AG04450 (cell line): ENCODE measurements at places on chromosomes 3 and 15.

GRCh38 chr3:32202496-32202895 lies 36.0 kb upstream of the CMTM8 start:
- no peak for DNase-seq

DNA sequence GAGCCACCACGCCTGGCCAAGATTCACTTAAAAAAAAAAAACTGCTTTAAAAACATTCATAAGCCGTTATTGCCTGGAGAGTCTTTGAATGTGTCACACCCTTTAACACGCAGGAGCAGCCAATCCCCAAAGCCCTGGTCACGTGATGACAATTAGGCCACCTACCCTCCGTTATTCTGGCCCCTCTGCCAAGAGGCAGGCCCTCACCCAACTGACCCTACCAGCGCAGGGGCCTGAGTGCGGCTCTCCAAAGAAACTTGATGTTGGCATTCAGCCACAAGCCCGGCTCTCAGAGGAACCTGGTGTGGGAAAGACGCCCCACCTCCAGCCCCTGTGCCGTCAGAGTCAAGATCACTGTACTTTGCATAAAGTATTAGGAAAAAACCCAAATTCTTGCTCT lies 11.6 kb upstream of the MUC4 start:
- DNase-seq = no peak

DNA sequence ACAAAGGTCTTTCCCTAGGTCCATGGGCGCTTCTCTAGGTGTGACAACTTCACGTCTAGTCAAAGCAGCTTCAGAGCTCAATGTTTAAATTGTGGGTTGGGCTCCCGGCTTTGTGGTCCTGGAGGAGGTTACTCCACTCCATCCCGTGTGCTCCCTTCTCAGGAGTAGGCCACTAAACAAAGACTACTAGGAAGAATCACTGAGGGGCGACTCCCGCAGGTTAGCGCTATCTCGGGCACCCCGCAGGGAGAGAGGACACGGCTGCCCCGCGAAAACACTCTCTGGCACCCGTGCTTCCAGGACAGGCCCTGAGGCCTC lies 500 bp downstream of the PARP6 start:
- DNase-seq = no peak

DNA sequence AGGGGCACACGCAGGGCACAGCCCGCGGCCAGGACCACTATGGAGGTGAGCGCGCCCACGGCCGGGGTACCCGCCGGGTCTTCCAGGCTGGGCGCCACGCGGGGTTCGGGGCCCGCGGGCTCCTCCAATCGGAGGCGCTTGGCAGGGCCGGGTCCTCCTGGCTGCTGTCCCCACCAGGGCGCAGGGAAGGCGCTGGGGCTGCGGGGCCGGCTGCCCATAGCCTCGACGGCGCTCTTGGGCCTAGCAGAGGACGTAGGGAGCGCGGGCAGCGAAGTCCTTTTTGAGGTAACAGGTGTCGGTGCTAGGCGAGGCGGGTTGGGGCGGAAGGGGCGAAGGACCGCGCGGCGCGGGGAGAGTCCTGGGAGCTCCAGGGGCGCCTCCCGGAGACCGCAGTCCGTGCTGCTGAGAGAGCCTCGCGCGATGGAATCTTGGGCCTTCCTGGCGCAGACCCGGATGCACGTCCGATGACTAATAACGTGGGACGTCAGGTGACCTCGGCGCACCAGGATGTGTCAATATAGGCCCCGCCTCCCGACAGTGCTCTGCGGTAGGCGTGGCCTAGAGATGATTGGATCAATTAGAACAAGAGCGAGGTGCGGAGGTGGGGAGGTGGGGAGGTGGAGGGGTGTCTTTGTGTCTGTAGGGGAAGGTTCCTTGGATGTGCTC lies at the start of gene PRR23A:
PRR23A (minus strand) TSS at position 218 of the 666 bp plus-strand sequence; CDS start at position 218, 0 bp downstream.
- DNase-seq = no peak

- no peak for DNase-seq
Observed at GRCh38 chr15:39682366-39682765, 100.3 kb downstream of the FSIP1 start.

DNA sequence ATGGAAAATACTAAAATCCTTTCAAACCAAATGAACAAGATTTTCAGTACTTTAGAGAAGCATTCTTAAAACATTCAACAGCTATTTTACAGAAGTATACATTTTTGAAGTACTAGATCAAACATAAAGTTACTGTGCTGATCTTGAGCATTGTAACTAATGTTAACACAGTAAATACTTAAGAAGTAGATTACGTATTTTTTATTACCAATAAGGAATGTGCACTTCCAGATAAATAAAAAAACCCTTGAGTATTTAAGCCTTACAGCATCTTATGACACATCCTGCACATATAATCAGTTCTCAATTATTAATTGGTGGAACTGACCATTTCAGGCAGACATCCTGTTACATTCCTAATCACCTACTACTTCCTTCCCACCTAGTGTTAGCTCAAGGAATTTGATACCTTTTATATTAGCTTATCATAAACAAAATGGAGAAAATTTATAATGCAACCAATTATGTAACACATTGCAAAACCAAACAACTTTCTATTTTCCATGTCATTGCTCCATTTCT lies 32.8 kb downstream of the COPS2 start:
- DNase-seq = no peak

DNA sequence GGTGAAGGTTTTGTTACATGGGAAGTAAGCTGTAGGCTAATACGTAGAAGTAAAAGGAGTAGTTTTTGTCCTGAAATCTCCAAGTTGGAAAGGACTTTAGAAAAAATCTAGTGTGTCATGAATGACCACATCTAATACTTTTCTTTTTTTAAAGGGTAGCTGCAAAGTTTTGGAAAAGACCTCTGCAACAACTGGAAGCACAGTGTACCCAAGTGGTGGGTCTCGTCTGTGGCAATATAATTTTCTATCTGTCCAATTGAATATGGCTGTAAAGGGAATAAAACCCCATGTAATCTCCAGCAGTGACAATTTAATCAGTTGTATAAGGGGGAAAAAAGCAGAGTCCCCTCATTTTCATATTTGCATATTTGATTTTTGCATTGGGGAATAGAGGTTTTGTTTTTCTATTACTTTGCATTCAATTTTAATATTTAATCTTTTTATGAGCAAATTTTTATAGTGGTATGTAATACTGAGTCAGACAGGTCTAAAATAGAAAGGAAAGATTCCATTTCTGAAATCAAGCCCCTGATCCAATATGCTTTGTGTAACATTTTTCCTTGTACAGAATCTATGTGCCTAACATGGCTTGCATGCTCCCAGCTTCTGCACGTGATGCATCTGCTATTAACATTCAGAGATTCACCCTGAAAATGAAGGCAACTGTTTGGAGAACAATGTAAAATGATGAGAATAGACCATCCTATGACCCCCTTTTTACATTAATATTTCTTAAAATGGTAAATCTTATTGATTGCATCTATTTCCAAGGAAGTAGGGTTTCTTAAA lies 531.4 kb downstream of the ZIC1 start:
- no peak for DNase-seq

GRCh38 chr3:50162034-50162883 lies 7.1 kb downstream of the SEMA3F start:
- no peak for DNase-seq

GRCh38 chr3:167876620-167877281 lies 141.2 kb downstream of the SERPINI1 start:
- peak; percentile 30 for DNase-seq

DNA sequence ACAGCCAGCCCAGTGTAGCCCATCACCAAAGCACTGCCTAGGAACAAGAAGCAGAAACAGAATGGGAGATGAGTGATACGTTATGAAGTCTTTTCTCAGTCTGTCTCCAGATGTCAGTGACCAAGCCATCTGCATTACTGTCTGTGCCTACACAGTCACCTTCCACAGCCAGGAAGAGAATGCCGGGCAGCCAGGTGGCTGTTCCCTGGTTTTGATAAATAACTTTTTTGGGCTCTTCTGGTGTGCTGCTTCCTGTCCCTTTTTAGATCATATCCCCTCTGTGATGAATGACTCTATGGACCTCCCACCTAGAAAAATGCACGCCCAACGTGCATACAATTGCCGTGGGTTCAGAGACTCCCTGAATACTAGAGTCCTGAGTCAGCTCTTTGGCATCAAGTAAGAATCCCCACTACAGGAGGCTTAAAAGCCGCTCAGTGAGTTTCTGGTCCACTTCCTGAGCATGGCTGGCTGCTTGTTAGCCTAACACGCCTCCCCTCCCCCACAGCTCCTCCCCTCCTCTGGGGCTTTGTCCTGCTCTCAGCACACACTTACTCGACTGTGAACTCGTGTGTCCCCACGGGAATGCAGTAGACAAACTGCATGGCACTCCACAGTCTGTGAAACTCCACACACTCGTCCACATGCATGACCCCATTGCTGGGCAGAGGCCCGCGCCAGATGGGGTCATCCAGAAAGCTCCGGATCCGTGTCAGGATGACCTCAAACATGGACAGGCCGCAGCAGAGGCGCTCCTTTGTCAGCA lies 34.7 kb downstream of the NIPA2 start:
- peak; percentile 42 for DNase-seq

- DNase-seq = no peak
Observed at GRCh38 chr3:15578289-15578867, 23.0 kb downstream of the HACL1 start.

GRCh38 chr15:72971766-72972165 lies 80.5 kb upstream of the NEO1 start:
- no peak for DNase-seq

GRCh38 chr3:171347301-171348039 lies 112.7 kb downstream of the TNIK start:
- no peak for DNase-seq

DNA sequence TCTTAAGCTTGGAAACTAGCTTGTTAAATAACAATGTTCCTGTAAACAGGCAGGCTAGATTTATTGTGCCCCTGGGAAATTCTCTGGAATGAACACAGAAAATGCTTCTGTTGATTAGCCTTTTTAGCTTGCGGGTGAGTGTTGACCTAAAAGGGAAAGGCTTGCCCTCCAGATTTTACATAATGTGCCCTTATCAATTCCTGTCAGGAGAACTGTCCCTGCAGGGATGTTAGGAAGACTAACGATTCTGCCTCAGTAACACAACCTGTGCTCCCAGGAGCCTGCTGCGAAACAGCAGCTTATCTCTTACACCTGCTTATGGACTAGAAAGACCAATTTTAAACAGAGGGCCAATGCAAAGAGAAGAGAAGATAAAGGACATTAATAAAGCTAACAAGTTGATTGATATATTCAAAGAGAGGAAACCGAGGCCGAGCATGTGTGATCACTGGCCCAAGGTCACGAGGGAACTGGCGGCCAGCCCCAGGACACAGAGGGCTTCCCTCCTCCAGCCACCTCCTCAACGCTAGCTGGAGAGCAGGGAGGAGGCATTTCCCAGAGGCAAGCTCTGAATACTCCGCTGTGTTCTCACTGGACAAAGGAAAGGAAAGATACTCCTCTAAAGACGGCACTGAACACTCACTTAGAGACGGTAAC lies 48.4 kb upstream of the TJP1 start:
- no peak for DNase-seq

DNA sequence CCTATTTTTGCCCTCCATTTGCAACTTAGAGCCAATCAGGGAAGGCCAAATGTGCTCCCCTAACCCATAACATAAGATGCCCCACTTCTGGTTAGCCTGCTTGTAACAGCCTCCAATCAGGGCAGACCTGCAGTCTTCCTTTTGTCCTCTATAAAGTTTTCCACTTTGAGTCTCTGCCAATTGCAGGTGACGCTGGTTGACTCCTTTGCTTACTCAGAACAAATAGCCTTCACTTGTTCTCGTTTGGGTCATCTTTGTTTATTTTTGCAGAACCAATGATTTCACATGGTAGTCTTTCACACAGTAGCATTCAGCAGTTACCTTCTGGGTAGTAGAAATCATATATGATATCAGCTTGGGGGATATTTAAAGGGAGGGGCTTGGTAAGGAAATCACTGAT lies 225.6 kb downstream of the MINAR1 start:
- DNase-seq = no peak

- no peak for DNase-seq
Observed at GRCh38 chr3:6578526-6578925, 282.4 kb upstream of the GRM7 start.

DNA sequence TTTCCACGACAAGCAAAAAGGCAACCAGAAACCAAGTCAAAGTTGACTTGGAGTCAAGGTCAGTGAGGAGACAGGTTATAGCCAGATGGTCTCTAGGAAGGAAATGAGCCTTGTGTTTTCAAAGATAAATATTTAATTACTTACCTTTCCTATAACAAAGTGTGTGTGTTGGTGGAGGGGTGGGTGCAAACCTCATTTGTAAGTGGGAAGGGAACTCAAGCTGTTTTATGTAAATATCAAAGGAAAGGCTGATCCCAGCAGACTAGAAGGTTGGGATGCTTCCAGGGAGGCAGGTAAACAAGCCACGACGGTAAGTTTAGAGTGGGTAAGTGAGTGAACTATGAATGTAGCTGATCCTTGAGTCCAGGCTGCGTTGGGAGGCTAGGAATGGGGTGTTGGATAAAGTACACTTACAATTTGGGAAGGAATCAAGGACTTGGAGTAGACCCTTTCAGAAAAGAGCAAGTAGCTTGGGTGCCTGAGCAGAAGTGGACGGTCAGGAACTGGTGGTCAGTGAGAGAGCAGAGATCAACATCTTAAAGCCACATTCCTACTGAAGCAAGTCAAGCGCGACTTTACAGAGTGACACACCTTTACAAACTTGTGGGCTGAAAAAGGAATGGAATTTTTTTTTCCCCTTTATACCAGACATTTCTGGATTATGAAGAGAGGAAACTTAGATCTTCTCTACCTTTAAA lies 82.0 kb upstream of the TBL1XR1 start:
- no peak for DNase-seq

DNA sequence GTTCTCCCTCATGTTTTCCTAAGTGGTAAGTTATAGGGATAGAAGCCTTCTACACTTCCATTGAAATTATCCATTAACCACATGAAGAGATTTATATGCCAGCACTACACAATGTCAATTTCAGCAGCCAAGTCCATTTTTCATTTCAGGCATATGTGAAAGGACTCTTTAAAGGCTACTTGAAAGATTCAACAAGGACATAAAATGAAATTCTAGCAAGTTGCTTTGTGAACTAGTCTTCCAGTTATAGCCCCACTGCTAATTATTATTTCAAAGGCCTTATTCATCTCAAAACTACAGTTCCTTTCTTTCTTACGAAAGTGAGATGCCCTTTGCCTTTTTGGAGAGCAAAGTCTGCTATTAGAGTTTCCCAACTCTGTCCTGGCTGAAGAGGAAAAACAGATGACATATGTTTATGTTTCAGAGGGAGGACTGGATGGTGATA lies 66.0 kb upstream of the SLC2A2 start:
- DNase-seq = no peak

DNA sequence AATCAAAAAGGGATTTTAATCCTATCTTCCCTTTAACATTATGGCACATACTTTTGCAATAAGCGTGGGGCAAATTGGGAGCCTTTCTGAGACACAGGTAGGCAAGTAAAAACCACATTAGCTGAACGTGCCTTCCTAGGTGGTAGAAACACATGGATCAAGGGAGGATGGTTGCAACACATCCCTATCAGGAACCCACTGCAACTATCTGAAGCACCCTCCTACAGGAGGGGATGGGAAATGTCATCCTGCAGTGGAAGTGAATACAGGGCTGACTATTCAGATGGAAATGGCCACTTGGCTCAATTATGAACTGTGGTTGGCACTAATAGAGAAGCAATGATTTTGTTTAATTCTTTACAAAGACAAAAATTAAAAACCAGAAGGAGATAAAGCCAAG lies 826.3 kb downstream of the FHIT start:
- no peak for DNase-seq
